ENCODE measurements at places on chromosomes 5 and 9.

DNA sequence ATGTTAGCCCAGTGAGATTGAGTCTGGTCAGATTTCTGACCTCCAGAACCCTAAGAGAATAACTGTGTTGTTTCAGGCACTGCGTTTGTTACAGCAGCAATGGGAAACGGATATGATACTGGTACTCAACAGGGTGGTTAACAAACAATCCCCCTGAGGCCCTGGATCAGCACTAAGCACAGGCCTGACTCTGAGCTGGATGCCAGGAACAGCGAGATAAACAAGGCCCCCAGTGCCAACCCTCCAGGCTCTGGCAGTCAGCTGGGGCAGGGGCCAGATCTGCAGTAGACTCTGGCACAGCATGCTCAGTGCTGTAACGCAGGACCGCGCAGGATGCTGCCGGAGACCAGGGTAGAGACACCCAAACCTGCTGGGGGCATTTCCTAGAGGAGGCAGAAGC is 22.1 kb downstream of the CPLX2 start:
- no peak for DNase-seq

GRCh38 chr5:143874312-143874711 is 62.4 kb downstream of the HMHB1 start:
- no peak for DNase-seq

DNA sequence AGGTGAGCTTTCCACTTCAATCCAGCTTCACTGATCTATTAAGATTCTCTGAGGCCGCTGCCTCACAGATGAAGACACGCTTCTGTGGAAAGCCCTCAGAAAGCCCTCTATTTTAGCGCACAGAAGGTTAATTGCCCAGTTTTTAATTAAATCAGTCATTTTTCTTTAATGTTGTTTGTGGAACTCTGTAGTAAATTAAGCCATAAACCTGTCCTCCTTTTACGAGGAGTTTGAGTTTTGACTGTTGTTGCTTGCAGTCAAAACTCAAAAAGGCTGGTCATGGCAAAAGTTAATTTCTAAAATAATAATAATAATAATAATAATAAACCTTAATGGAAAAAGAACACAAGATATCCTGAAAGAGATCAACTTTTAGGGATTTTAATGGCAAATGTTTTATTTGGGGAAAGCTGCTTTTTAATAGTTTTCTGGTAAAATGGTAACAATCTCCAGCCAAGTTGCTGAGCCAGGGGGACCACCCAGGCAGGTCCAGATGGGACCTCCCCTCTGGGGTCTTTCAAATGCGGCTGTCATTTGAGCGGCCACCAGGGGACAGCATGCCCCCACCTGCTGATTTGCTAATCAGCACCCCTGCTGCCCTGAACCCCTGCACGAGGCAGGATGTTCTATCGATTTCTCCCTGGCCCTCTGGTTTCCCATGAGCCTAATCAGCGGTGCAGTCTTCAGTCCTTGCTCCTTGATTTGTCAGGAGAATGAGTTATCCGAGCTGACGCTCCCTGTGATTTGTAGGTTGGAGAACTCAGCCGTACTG is 247.2 kb downstream of the FSTL4 start:
- peak; percentile 41 for DNase-seq

GRCh38 chr9:78821126-78821822 is 524.3 kb downstream of the PSAT1 start:
- no peak for DNase-seq

GRCh38 chr5:371811-372555 is 50.5 kb downstream of the AHRR start:
- DNase-seq, result peak; percentile 23

GRCh38 chr9:135641047-135641446 is 1.7 kb upstream of the GLT6D1 start:
- no peak for DNase-seq

GRCh38 chr5:103910786-103911185 is 348.2 kb upstream of the NUDT12 start:
- DNase-seq, result no peak

DNA sequence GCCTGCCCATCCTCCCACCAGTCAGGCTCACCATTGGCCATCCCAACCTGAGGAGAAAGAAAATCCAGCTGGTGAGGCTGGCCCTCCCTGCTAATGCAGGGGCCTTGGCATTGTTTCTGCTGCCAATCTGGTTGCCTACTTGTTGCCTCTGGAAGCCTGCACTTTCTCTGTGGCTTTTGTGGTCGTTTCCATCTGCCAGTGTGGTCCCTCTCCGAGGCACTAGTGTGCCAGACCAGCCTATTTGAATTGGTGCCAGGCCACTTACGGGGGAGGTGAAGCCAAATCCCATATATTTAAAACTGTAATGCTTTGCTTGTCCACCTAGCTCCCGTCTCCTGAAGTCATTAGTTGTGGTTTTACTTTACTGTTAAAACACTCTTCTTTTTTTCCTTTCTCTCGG is 213.4 kb upstream of the ADAMTSL1 start:
- no peak for DNase-seq

DNA sequence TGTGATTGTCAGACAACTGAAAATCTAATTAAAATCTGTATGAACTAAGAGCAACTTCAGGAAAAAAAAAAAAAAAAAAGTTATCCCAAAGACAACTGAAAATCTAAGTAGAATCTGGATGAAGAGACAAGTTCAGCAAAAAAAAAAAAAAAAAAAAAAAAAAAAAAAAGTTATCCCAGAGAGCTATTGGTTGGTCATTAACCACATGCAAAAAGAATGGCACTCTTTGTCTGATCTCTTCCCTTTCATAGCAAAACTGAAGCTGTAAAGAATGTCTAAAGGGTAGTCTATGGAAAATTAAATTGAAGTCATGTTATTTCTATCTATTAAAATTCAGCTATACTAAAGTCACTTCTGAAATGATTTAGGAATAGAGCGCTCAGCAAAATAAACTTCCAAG is 32.9 kb downstream of the STRBP start:
- no peak for DNase-seq

DNA sequence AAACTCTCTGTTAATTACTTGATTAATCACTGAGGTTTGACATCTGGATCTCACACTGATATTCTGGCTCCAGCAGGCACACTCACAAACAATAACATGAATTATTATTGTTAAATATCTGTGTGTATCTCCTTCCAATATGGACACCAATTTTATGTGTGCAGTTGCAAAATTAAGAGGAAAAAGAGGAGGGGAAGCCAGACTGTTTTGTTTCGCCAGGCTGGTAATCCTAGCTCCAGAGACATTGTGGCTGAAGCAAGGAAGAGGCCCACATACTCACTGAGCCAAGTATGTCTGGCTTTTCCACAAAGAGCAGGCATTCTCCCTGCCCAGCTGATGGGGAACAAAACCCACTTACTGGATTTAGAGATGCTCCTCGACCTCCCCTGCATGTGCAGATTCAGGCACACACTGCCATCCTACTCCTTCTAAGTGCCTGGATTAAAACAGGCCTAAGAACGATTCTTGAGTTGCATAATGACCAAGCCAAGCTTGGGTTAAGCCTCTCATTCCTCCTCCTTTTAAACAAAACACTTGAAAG is 181.9 kb downstream of the ESM1 start:
- DNase-seq, result no peak

DNA sequence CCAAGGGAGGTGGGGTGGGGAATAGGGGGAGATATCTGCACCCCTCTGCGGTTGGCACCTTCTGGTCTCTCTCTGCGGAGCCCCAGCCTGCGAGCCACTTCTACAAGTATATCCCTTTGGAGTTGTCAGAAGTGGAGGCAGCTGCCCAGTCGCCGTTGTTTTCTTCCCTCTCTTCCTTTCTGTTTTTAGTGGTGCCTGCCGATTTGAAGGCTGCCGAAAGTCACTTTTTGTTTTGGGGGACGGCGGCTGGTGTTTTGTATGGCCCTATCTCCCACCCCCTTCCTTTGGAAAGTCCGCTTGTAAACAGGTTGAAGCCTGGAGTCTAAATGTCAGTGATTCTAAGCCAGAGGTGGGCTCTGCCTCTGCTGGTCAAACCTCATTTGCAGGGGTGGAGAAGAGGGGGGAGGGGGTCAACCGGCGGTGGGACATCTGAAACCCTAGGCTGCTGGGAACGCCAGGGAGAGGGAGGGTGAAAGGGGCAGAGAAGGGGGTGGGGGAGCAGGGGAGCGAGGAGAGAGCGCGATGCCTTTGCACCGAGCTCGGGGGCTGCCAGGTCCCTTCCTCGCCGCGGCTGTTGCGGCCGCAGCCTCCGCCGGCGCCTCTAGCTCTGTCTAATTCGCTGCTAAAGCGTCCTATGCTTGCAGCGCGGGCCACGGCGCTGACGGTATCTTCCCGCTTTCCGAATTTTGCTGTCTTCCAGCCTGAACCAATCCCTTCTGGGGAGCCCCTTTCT is at the start of gene FGF10:
TSS of gene FGF10 (minus strand) at position 331 of the 733 bp plus-strand sequence. CDS start 738 bp downstream, outside the sequence.
- no peak for DNase-seq

DNA sequence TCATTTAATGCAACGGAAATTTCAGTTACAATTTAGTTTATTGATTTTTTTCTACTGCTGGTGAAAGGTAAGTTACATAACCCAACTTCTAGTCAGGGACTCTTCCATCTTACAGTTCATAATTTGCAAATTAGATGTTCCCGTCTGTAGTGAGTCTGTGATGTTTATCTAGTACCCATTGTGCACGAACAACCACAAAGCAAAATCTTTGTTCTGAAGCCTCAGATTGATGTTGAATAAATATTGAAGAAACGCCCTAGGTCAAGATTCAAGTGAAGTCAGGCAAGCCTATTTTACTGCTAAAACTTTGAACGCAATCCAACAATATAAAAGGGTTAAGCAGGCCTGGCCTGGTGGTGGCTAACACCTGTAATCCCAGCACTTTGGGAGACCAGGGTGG is 43.1 kb downstream of the BASP1 start:
- DNase-seq, result no peak

DNA sequence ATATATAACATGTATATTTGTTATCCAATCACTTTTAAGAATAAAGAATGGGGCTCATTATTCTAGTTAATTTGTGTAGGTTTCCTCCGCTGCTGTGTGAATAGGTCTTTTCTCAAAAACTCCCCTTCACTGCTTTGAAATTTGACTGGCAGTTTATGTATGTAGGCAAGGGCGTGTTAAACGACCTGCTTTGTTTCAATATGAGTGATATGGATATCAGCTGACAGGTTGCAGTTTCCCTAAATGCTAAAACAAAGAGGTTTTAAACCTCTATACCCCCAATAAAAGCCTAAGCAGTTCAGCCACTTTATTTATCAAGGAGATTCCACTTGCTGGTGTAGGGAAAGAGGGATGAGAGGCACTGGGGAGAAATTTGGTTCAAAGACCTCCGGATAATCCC is 159.6 kb downstream of the TMEM167A start:
- DNase-seq, result no peak

DNA sequence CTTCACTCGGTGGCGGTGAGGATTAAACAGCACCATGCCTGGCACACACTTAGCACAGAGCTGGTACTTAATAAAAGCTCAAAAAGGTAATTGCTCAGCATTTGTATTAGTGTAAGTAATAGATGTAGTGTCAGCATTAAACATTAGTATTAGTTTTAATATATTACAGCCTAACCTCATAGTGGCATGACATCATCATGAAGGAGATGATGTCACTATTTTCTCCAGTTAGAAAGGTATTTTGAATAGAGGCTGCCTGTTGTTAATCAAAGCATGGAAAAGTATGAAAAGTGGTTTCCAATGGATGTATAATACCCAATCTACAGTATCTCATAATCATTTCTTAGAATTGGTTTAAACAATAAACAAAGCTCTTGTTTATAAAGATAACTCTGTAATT is 49.0 kb upstream of the FSTL4 start:
- no peak for DNase-seq

DNA sequence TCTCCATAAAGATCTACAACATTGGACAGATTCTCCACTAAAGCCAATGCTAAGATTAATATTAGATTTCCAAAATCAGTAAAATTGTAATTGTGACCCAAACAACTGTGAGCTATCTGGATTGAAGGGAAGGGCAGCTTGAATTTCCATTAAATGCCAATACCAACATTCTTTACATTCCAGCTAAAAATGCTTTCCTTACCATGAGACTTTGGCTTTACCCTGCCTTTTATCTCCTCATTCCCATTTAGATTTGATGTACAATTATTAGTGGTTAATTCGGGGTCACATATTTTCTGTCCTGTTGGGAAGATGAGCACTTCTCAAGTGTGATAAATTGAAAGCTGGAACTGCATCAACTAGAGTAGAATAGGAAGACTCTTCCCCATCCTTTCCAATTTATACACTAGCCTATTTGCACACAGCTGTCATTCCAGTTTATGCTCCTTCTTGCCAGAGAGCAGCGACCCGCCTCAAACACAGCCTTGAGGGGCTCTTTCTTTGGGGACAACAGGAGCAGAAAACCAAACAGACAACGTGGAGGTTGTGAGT is 33.1 kb upstream of the MYOT start:
- no peak for DNase-seq

DNA sequence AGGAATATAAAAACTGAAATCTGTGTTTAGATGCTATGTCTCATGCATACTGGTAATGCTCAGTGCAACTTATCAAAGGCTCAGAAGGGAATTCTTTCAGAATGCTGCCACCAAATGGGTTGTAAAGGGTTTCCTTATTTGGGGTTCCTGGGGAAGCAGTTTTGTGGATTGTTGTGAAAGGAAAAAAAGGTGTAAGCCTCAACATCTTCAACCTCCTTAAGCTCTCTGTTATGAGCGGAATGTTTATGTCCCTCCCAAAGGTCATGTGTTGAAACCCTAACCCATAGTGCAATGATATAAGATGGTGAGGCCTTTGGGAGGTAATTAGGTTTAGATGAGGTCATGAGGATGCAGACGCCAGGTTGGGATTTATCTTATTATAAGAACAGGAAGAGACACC is 41.6 kb downstream of the GNA14 start:
- no peak for DNase-seq

DNA sequence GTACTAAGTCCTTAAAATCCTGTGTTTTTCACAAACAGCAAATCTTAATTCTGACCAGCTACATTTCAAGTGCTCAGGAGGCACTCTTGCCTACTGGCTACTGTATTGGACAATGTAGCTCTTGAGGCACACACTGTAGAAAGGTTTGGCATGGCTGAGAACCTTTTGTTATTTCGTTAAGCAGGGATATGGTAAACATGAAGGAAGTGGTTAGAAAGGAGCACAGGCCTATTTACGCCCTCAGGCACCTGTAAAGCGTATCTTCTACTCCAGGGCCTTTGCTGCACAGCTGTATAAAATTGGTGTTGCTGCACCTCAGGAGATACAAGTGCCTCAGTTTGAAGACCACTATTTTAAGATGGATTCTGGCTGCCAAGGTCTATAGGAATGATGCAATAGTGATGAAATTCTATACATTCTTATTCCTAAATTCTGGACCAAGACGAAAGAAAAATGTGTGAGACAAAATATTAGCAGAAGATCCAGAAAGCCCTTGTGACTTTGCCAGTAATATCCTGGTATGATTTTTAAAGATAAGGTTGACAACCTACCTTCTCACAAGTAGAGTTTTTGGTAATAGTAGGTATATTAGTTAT is 9.3 kb upstream of the OTULIN start:
- DNase-seq, result no peak

DNA sequence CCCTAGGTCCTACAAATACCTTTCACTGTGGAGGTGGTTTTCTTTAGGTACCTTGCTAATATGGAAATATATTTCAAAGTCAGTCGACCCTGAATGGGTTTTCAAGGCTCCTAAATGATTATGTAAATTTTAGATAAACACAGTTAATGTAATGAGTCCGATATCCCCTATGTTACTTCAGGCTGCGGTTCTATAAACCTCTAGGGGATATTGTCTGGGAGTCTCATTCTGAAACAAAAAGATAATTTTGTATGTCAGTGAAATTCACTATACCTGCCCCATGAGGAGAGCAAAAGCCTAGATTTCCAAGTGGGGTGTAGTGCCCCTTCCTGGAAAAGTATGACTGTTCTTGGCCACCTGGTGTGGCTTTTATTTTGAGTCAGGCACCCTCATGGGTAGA is 377.3 kb downstream of the ICE1 start:
- DNase-seq, result no peak

Data from stimulated activated naive CD8-positive, alpha-beta T cell treated with anti-CD3 and anti-CD28 coated beads, Interleukin-15, Interleukin-2, amounts not matched to agents 100 U/mL and 50 U/mL, for 24 hours (primary cell).